ENCODE measurements at places on chromosomes 1 and 21. TPM values are rescaled to one million over a fixed set of nuclear protein-coding genes. Genes with fewer than 3 reads are reported as not detected.

CHD5 gene
- 0.13 TPM for polyA plus RNA-seq

FAM72D gene
- 1.6 TPM for polyA plus RNA-seq

GNG5 gene
- polyA plus RNA-seq: 200 TPM

KCNC4 gene
- polyA plus RNA-seq: 6.9 TPM

OVAAL gene
- not detected for polyA plus RNA-seq

TEX38 gene
- not detected for polyA plus RNA-seq

PEX11B gene
- 28.3 TPM for polyA plus RNA-seq

RAD54L gene
- 8.7 TPM for polyA plus RNA-seq

TLCD4 gene
- not detected for polyA plus RNA-seq

MATN1 gene
- polyA plus RNA-seq: 1.0 TPM

TOR1AIP2 gene
- polyA plus RNA-seq: 32.7 TPM

CNKSR1 gene
- polyA plus RNA-seq: 3.2 TPM

HENMT1 gene
- 19.5 TPM for polyA plus RNA-seq

DENND2D gene
- 3.0 TPM for polyA plus RNA-seq

DNA sequence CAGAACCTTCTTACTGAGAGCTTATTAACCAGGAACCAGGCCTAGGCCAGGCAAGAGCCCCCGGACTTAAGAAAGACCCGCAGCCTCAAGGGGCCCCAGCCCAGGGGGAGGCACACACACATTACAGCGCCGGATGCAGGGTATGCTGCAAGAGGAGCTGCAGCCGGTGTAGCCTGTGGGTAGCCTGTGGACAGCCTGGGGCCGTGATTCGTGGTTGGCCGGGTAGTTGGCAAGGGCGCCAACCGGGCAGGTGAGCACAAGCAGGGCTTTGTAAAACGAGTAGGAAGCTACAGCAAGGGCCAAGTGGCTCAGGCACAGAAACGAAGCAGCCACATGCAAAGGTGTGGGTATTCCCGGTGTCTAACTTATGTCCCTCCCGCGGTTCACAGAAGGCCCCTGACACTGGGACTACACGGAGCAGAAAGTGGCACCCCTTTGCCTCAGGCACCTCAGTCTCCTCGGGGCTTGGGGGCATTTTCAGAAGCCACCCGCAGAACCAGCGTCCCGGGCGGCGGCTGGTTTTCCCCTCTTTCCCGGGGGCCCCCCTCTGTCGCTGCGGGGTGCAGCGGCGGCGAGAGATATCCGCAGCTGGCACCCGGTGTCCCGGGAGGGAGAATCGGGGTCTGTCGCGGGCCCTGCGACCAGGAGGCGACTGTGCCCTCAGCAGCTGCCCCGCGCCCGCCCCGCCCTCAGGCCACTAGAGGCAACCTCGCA, 40.8 kb downstream of the KIAA1614 start:
- DNase-seq: no peak

- DNase-seq: no peak
Measured at GRCh38 chr1:54180701-54181360, 19.0 kb downstream of the CYB5RL start.

DNA sequence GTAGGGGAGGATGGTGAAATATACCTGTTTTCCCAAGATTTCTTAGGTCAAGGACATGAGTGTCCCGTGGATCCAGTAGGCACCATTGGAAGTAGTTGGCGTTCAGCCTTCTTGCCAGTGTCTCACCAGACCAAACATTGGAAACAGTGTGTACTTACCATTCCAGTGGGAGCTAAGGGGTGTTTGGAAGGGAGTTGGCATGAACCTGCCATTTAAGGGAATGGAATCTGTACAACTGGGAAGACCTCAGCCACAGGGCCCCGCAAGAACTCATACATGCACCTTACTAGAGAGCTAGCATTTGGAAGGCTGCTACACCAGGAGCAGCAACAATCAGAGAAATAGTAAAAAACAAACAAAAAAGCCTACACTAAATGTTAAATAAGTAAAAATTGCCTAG, 12.7 kb downstream of the ATP5PF start:
- DNase-seq: no peak

DNA sequence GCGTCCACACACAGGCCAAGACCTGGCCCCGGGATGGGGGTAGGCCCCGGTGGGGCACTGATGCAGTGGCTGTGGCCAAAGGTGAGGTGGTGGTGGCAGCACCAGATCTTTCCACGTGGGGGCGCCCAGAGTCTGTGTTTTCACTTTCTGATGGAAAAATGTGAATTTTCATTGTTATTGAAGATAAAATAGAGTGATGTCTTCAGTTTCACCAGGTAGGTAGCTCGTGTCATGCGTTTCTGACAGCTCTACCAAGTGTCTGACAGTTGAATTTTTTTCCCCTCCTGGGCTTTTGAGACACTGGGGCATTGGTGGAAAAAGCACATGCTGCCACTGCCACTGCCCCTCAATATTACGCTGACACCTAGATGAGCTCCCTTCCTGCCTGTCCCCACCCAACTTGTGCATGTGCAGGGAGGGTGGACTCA, 40.0 kb upstream of the MAGOH start:
- peak; percentile 39 for DNase-seq

- DNase-seq: no peak
Measured at GRCh38 chr1:117857418-117857817, 72.0 kb downstream of the GDAP2 start.

DNA sequence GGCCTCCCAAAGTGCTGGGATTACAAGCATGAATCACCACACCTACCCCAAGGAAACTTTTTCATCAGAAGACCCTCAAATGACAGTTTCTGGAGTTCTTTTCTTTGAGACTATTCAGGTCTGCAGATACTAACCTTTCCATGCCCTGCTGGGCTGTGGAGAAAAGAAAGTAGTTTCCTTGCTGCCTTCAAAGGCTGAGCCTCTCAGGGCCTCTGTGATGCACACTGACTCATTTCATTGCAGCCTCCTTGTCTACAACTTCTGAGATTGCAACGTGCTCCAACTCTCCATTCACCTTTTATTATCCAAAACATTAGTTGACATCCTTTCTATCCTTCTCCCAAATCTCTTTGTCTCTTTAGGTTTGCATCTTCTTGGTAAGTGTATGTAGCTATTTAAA, 8.8 kb upstream of the SAMSN1 start:
- DNase-seq: no peak

DNA sequence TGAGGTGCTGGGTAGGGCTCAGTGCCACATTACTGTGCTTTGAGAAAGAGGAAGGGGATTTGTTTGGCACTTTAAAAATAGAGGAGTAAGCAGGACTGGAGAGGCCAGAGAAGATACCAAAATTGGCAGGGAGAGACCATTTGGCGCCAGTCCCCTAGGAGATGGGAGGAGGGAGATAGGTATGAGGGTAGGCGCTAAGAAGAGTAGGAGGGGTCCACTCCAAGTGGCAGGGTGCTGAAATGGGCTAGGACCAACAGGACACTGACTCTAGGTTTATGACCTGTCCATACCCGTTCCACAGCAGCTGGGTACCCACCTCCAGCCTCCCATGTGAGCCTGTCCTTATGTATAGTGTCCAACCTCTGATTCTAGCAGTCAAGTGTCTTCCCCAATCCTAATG, 1.0 kb upstream of the CRTC2 start:
- no peak for DNase-seq

DNA sequence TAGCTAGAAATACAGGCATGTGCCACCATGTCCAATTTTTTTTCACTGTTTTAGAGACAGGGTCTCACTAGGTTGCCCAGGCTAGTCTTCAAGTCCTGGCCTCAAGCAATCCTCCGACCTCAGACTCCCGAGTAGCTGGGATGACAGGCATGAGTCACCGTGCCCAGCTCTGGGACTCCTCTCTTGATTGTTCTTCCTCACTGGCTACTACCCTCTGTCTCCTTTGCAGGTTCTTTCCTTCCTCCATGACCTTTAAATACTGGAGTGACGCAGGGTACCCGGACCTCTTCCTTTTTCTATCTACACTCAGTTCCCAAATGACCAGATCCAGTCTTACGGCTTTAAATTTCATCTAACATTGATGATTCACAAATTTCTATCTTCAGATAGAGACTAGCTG, 34.9 kb downstream of the ASH1L start:
- no peak for DNase-seq

GRCh38 chr1:43043695-43044094, 85.0 kb upstream of the SLC2A1 start:
- DNase-seq: no peak

- DNase-seq: no peak
Measured at GRCh38 chr1:109454497-109455133, 11.7 kb upstream of the SYPL2 start.

DNA sequence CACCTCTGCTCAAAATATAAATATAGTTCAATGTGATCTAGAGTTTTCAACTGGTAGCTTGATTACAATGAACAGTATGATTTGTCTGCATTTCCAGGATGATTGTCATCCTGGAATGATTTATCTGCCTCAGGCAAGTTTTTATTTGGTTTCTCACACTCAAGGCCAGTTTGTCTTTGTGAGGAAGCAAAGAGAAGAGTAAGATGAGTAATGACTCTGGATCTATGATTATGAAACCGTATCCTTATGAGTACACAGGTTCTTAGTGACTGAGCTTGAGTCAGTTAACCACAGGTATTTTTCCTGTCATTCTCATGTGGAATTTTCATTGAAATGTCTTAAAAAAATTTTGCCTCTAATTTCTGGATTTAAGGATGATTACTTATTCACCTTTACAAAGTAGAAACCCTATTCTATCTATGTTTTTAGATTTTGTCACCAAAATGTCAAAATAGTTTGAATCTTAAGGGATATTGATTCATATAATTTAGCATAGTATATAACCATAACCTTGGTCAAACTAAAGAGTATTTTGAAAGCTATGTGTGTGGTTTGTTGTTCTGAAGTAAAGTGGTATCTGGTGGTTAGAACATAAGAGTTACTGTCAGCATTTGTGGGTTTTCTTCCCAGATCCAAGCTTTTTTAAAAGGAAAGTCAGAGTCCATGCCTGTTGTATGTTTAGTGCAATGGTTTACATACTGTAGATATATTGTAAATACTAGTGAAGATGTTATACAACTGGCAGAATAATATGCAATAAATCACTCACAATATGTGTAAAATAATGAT, 145.0 kb downstream of the RASAL2 start:
- DNase-seq: no peak

DNA sequence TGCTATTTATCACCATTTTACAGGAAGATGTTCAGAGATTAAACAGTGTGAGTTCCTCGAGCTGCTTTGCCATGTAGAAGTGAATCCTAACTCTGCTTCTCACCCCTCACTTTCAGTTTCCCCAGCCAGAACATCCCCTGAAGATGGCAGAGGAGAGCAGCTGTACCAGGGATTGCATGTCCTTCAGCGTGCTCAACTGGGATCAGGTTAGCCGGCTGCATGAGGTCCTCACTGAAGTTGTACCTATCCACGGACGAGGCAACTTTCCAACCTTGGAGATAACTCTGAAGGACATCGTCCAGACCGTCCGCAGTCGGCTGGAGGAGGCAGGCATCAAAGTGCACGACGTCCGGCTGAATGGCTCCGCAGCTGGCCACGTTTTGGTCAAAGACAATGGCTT, 16.9 kb downstream of the TENT5C start:
- DNase-seq: no peak

GRCh38 chr1:225424562-225425200, 3.2 kb downstream of the LBR start:
- DNase-seq: no peak

DNA sequence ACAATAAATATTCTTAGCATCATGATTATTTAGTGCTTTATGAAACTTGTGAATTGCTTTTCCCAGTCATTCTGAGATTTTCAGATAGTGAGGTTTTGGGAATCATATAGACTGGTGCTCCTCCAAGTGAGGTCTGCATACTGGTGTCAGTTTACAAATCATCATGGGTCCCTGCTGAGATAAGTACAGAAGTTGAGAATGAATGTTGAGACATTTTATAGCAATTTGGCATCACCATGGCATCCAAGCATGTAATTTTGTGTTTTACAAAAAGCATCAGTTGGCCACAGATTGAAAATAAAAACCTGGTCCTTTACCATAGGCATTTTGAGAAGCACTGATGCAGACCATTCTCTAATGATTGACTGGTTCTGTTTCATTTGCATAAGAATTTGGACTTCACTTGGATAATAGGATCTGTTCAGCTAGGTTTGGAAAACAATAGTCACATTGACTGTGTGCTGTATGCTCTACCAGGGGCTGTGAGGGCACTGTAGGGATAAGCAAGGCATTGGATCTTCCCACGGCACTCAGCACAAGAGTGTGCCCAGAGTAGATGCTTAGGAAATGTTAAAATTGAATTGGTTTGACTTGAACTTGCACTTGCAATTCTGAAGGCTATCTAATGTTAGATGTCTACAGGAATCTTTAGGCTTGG, 79.0 kb upstream of the JUN start:
- DNase-seq: no peak

DNA sequence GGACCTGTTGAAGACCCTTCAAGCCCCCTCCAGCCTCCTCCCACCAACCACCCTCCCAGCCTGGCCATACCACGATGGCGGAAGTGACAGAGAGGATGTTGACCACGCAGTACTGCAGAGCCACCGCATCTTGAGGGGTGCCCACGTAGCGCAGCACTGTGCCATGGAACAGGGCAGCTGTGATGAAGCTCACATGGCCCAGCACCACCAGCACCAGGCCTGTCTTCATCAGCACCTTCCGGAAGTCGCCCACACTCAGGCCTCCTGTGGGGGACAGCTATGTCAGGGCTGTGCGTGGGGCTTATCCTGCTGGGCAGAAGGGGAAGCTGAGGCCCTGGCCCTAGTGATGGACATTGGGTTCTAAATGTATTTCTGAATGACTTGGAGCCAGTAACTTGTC, 3.1 kb downstream of the TMEM54 start:
- DNase-seq: no peak

GRCh38 chr1:31033598-31033997, 31.9 kb downstream of the PUM1 start:
- DNase-seq: no peak

DNA sequence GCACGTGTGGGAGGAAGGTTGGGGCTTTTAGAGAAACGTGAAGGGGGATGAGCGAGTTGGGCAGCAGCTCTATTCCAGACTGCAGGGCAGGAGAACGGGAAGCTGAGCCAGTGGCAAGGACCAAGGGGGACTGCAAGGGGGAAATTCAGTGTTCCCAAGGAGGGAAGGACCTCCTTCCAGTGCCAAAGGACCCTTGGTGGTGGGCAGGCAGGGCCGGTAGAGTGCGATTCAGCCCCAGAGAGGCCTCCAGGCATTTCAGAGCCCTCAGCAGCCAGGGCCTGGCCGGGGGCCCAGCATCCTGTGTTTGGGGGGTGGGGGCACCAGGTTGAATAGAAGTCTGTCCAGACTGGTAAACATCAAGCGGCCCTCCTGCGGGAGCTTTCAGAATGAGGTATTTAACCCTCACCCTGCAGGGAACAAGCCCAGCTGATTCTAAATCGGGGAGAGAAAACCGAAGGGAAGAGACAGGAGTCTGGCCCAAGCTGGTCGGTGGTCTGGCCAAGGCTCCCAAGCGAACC, 2.3 kb downstream of the COL9A2 start:
- no peak for DNase-seq

DNA sequence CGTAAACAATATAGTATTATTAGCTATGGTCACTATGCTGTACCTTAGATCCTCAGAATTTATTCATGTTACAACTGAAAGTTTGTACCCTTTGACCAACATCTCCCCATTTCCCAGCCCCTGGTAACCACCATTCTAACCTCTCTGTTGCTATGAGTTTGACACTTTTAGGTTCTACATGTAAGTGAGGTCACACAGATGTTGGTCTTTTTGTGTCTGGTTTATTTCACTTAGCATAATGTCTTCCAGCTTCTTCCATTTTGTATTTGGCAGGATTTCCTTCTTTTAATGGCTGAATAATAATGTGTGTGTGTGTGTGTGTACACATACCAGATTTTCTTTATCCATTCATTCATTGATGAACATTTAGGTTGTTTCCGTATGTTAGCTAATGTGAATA, 139.5 kb downstream of the FAF1 start:
- DNase-seq: no peak

Measured in muscle of arm (tissue), 14 donors.